ENCODE measurements at places on chromosomes 5 and 9.

GRCh38 chr9:84789463-84789830 lies 119.9 kb downstream of the NTRK2 start:
- DNase-seq = no peak

GRCh38 chr5:170638454-170639220 lies 134.8 kb downstream of the KCNIP1 start:
- DNase-seq = peak; percentile 34

DNA sequence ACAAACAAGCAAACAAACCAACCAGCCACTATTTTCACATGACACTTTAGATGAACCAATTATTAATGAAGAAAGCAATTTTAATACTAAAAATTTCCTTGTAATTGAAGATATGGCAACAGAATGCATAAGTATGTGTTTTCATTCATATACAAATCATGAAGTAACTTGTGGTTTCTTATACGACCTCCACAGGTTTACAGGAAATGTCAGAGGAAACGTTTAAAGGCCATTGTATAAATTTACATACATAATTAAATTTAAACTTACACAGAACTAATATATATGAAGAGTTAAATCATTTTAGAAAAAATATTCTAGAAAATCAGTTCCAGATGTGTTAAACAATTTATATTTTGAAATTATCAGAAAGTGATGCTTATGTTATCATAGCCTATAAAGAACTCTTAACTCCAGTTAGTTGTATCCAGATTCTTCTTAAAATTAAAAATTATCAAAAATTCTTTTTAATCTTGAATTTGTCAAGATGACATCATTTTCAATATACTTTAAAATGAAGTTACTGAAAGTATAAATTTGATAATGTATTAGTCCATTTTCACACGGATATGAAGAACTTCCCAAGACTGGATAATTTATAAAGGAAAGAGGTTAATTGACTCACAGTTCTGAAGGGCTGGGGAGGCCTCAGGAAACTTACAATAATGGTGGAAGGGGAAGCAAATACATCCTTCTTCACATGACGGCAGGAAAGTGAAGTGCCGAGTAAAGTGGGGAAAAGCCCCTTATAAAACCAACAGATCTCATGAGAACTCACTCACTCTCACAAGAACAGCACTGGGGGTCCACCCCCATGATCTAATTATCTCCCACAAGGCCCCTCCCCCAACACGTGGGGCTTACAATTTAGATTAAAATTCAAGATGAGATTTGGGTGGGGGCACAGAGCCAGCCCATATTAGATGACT lies 192.0 kb downstream of the PIK3R1 start:
- DNase-seq = no peak

DNA sequence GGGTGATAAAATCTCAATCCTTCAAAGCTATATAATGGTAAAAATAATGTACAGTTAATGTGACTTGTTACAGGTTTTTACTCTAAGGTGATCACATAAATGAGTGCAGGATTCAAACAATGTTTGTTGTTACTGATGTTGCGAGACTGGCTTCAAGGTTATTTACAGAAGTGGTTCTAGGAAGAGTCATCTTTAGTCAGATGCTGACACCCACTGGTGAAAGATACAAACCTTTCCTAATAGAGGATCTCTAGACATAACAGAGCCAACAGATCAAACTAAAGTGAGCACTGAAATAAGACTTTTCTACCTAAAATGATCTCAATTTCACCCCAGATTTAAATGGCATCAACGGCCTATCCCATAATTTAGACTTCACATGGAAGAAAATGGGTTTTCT lies 20.2 kb downstream of the ARSB start:
- DNase-seq = no peak

DNA sequence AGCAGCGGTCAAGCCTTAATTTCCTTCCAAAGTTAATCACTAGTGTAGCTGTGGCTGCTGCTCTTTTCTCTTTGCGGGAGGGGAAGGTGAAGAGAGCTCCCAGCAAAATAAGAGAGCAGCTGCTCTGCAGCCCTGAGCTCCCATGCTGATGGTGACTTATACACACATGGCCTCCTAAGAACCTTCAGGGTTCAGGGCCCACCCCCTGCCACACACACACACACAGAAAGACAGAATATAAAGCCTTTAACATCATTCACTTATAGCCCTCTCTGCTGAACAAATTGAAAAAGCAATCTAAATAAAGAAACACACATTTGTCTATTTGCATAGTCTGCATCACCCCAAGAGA lies 43.6 kb downstream of the GAS1 start:
- DNase-seq = no peak

DNA sequence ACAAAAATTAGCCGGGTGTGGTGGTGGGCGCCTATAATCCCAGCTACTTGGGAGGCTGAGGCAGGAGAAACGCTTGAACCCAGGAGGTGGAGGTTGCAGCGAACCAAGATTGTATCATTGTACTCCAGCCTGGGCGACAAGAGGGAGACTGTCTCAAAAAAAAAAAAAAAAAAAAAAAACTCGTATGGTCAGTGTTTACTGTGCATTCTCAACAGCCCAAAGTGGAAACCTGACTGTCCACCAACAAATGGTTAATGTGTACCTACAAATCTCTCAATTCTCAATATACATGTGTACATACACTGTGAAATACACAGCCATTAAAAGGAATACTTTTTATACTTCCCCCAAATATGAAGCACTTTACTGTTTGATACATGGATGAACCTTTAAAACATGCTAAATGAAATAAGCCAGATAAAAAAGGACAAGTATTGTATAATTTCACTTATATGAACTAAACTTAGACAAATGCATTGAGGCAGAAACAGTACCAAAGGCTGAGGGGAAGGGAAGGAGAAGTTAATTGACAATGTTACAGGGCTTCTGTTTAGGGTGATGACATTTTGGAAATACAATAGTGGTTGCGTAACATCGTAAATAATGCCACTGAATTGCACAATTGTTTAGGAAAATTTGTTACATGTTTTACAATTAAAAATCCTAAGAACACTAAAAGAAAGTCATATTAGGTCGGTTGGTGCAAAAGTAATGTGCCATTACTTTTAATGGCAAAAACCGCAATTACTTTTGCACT lies 16.5 kb downstream of the DNAJA1 start:
- no peak for DNase-seq

DNA sequence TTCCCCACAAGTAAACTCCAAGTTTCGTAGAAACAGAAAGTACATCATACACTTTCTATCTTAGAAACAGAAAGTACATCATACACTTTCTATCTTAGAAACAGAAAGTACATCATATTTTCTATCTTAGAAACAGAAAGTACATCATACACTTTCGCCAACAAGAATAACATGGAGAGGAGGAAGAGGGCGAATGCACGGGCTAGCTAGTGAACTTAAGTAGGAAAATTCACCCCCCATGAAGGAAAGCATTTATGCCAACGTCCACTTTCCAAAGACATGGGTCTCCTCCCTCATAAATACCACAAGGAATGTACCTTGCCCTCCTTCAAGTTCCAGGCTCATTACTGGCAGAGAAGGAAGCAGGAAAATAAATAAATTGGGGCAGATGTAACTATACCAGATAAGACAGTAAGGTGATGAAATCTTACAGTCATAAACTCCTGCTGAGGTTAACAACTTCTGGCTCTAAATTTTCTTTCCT lies 64.7 kb downstream of the FRMD3 start:
- no peak for DNase-seq

Data from stimulated activated CD4-positive, alpha-beta T cell treated with anti-CD3 and anti-CD28 coated beads, Interleukin-15, amount 100 ng/mL, for 1 hour (primary cell).